ENCODE measurements at places on chromosomes 6 and 20.

DNA sequence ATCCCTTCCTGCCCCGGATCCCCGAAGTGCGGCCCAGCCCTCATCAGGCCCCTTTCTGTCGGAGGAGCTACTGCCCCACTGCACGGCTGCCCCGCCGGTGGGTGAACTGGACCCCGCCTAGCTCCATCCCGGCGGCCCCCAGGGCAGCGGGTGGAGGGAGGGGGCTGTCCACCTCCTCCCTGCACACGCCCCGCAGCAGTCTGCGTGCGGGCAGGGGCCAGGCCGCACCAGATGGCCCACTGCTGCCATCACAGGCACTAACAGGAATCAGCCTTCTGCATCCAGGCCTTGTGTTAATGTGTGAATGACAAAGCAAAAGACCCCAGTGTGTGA, 54.9 kb upstream of the UNC93A start:
- no peak for DNase-seq

GRCh38 chr6:113018351-113019151, 671.4 kb downstream of the RFPL4B start:
- peak; percentile 77 for DNase-seq

DNA sequence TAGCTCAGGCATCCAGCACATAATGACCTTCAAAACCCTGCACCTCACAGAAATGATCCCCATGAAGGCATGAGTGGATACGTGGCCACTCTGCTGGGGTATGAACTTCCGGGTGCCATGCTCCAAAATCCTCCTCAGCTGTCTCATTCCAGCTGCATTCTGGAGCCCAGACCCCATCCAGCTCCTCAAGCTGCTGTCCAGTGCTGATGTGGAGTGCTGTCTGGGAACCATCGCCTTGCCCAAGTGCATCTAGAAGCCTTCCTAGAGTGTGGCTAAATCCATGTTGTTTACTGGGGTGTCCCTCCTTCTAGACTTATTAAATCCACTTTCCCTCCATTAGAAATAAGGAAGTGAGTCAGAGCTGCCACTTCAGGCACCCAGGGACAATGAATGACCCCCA, 130.8 kb upstream of the PTPRT start:
- DNase-seq = no peak

GRCh38 chr6:169454872-169455204, 201.2 kb upstream of the THBS2 start:
- DNase-seq = no peak

GRCh38 chr6:143023695-143024094, 37.0 kb upstream of the AIG1 start:
- no peak for DNase-seq

GRCh38 chr20:41599699-41600104, 18.5 kb downstream of the CHD6 start:
- DNase-seq = no peak

- DNase-seq = no peak
These were observed 417.5 kb upstream of the OPRM1 start for GRCh38 chr6:153621491-153621890.

GRCh38 chr6:67210450-67210849, 1424.6 kb upstream of the ADGRB3 start:
- no peak for DNase-seq

- DNase-seq = no peak
These were observed 37.4 kb downstream of the RBM24 start for GRCh38 chr6:17318435-17319165.

GRCh38 chr6:11918739-11919605, 93.1 kb upstream of the HIVEP1 start:
- no peak for DNase-seq

DNA sequence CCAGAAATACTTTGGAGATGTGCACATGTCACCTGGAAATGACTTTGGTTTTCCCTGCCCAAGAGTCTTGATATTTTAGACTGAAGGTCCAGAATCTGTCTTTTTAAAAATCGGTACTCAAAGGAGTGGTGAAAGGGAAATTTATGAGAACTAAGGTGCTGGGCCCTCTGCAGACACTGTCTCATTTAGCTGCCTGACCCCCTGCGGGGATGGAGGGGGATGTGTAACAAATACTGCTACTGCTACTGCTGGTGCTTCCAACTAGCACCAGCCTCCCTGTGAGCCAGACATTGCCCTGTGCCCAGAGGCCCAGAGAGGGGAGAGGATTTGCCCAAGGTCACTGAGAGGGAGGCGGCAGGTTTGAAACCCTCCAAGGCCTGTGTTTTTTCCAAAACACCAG, 7.0 kb downstream of the SCRT2 start:
- DNase-seq = no peak

- no peak for DNase-seq
These were observed 83.0 kb downstream of the SOBP start for GRCh38 chr6:107572886-107573285.

- no peak for DNase-seq
These were observed 209.7 kb downstream of the FARS2 start for GRCh38 chr6:5471044-5471443.

GRCh38 chr6:21342501-21342900, 251.1 kb upstream of the SOX4 start:
- no peak for DNase-seq

DNA sequence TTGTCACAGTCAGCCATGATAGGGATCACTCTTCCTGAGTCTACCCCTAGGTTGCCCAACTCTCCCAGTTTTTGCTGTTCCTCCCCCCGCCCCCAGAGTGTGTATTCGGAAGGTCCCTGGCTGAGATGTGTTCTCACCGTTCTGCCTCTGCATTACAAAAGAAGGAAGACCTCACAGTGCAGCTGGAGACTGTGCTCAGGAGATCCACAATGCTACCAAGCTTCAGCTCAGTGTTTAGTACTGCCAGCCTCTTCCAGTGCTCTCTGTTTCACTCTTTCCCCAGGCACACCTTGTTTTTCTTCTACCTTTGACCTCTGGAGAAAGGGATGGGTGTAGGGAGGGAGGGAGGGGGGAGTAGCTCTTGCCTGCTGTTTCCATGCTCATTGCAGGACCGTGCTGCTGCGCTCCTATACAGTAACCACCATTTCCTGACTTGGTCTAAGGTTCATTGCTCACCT, 13.4 kb upstream of the MOCS1 start:
- DNase-seq = no peak

- no peak for DNase-seq
These were observed 27.5 kb upstream of the TBXT start for GRCh38 chr6:166194914-166195859.

Data from AG09319 (cell line).